ENCODE measurements at places on chromosomes 2 and 18.
A peak's percentile ranks its signal among the peaks of the same experiment; 100 is the strongest.

DNA sequence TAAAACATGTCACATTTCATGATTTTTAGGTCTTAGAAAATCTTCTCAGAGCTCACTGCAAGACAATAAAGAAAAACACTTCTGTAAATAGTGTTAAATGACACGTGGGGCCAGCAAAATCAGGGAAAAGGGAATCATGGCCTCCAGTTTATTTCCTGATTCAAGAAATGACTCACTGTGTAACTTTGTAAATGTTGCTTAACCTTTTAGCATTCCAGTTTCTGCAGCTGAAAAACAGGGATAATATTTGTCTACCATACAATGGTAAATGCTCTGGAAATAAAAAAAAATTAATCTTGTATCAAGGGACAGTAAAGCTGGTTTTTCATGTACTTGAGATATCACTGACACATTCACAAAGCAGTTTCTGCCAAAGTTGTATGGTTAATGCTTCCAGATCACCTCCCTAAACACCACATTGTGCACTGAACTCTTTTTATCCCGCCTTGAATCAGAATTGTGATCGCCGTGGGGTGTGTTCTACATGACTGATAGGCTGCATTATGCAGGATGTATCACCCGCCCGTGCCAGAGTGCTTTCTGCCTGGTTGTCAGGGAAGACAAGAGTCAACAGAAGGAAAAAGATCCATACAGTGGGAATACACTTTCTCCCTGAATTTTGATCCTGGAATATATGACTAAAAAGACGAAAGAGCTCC lies 238.8 kb downstream of the IKZF2 start:
- DNase-seq, result no peak

DNA sequence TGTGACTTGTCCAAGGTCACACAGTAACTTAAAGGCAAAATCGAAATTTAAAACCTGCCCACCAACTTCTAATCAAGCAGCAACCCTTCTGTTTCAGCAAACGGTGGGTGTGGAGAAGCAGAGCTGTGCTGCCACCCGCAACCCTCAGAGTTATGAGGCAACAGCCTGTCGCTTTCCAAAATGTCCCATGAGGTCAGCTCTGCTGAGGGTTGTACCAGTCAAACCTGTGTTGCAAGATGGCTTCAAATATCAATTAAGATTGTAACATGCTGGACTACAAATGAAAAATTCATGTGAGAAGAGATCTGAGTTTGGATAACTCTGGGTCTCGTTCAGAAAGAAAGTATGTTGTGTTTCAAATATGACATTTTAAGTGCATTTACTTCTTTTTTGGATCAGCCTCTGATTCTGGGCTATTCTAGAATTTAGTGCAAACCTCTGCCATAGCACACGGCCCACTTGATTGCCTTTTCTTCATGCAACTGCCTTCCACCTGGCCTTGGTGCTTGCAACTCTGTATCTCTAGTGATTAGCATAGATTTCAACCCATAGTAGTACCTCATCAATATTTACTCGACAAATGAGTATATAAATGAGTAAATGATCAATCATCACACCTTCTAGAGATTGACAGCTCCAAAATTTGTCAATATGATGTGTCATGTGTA lies 69.3 kb downstream of the TIMM21 start:
- no peak for DNase-seq

- DNase-seq, result no peak
Measured at GRCh38 chr2:88554189-88554588, 73.1 kb downstream of the EIF2AK3 start.

GRCh38 chr18:25189391-25190185 lies 162.4 kb downstream of the ZNF521 start:
- no peak for DNase-seq

DNA sequence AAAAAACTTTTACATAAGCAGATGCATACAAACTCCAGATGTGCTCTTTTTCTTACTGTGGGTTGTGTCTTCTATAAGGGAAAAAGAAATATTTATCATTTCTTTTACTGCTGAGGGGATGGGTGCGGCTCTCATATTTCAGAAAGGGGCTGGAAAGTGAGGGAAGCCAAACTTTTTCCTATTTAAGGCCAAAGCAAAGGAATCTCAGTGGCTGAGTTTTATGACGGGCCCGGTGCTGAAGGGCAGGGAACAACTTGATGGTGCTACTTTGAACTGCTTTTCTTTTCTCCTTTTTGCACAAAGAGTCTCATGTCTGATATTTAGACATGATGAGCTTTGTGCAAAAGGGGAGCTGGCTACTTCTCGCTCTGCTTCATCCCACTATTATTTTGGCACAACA lies at the start of gene COL3A1:
Gene COL3A1 (plus strand): TSS at position 210 of the 400 bp plus-strand sequence. CDS start 117 bp downstream, at position 327.
- no peak for DNase-seq

- no peak for DNase-seq
Measured at GRCh38 chr2:66581339-66582103, 146.6 kb downstream of the MEIS1 start.

GRCh38 chr2:74474899-74475298 lies 2.4 kb upstream of the MRPL53 start:
- DNase-seq, result no peak

DNA sequence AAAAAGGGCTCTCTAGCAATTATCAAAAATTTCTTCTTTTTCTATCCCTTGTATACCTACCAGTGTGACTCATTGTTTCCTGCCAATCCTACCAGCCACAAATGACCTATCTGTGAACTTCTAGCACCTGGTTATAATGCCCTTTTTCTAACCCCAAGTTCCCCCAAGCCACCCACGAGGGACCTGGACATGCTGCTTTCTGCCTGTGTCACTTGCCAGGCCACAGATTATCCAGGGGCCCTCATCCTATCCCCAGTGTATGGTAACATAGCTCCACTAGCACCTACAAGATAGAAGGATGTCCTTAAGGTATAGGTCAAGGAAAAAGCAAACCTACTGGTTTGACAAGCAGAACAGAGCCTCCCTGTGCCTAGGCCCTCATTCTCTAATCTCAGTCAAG lies 26.8 kb downstream of the AAK1 start:
- no peak for DNase-seq

DNA sequence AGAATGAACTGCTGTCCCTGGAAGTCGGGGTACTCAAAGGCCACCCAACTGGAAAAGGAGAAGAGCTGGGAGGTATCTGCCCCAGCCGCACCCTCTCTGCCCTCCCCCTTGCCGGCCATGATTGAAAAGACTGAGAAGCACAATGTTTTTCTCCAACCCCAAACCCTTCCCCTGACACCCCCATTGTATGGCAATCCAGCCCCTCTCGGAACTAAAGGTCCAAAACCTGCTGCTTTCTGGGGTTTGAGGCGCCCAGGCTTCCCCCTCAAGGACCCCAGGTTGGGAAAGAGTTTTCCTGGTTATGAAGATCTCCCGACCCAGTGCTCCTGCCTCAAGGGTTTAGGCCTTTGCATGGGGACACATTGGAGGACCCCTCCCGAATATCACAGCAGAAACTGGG lies 1.0 kb downstream of the CRYBA2 start:
- DNase-seq, result no peak

DNA sequence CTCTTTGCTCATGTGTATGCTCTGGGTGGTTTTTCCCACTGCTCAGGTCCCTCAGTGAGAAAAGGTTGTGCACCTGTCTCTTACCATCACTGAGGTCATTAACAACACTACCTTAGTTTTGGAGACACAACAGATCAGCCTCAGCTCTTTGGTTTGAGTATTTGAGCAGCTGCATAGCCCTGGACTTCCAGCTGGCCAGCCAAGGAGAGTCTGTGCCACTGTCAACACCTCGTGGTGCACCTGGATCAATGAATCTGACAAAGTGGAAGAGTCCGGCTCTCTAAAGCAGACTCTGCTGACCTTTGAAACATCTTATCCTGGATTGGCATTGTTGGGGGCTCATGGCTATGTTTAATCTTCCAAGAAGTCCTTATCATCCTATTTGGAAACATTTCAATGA lies 30.0 kb downstream of the SERPINB8 start:
- no peak for DNase-seq

GRCh38 chr2:164187121-164187520 lies 434.2 kb downstream of the GRB14 start:
- DNase-seq, result no peak

- DNase-seq, result no peak
Measured at GRCh38 chr2:218026676-218027425, 24.1 kb upstream of the TNS1 start.

DNA sequence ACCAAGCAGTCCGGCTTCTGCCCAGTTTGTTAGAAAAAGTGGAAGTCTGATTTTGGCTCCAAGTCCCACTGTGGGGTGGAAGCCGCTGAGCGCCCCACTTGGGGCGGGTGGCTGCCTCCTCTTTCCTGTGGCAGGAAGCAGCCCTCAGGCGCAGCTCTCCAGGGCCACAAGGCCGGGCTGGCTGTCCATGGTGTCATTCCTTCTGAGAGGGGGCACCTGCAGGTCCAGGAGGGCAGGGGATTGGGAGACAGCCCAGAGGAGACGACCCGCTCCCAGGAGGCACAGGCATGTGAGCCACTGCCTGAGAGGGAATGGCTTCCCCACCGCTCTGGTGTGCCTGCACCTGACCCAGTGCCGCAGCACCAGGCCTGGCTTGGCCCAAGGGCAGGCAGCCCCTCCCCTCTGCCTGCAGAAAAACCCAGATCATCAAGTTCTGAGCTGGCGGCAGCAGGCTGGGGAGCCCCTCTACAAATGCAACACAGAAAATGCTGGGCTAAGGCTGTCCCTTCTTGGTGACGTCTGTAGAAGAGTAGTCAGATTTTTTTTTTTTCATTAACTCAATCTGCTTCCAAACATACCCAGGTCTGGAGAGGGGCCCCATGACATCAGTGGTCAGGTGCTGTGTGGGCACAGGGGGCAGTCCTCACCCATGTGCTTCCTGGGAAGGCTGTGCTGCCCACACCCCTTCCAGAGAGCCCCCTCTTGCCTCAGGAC lies 38.4 kb downstream of the HS6ST1 start:
- no peak for DNase-seq

GRCh38 chr18:40810372-40810771 lies 1144.7 kb upstream of the PIK3C3 start:
- no peak for DNase-seq

GRCh38 chr2:8408560-8409460 lies 273.0 kb upstream of the ID2 start:
- peak; percentile 9 for DNase-seq

DNA sequence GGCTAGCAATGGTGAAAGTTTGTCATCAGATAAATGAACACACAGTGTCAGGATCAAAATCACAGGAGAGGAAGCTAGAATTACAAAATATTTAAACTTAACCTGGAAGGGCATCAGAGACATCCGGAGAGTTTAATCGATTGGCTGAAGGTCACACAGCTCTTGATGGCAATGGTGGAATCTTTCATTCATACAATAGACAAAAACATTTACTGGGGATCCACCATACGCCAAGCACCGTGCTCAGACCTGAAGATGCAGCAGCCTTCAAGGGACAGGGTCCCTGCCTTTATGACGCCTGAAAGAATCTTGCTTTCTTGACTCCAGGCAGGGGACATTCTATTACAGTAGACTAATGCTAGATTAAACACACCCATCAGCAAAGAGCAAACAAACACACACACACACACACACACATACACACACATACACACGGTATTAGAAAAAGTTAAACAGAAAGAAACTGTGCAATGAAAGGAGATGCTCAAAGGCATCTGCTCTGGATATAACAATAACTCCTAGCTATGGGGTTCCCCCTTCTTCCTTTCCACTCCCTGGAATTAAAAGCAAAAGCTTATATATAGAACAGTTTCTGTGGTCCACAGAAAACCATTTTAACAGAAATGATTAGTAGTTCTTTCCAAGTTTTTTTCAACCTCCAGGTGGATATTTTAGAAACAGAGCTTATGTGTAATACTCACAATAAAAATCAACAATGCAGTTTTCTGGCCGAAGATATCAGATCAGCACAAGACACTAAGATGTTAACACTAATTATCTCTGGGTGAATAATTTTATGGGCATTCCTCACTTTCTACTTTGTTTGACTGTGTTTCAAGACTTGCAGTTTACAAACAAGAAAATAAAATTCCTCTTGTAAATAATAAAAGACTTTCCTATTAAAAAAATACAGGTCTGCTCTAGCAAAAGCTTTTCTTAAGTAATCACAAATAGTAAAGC lies 151.7 kb downstream of the ANKRD44 start:
- DNase-seq, result no peak

DNA sequence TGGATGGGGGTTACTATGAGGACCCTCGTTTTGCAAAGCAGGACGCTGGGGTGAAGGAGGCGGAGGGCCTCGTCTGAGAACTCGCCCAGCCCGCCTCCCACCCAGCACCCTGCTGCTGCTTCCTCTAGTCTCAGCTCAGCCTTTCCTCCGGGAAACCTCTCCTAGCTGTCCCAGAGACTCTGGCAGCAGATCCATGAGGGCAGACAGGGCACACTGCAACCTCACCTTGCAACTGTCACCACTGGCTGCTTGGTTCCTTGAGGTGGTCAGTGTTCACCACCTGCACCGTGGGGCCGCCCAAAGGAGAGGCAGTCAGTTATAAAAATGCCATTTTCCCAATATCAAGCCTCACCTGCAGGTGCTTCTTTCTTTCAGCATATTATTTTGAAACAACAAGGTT lies 45.6 kb downstream of the PARD6G start:
- DNase-seq, result no peak

DNA sequence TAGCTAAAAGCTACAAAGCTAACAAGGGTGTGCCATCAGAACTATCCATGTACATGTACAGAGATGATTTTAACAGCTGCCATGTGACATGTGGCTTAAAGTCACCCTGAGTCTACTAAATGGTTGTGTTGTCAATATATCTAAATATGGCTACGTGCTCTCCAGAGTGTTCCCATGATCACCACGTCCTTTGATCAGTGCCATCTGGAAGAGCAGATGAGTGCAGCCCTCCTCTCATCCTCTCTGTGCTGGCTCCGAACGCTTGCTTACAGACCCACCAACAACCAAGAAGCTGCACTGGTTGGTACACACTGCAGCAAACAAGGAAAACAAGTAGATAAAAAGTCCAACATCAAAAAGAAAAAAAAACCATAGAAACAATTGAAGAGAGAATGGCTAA lies 88.6 kb upstream of the NARS1 start:
- no peak for DNase-seq

DNA sequence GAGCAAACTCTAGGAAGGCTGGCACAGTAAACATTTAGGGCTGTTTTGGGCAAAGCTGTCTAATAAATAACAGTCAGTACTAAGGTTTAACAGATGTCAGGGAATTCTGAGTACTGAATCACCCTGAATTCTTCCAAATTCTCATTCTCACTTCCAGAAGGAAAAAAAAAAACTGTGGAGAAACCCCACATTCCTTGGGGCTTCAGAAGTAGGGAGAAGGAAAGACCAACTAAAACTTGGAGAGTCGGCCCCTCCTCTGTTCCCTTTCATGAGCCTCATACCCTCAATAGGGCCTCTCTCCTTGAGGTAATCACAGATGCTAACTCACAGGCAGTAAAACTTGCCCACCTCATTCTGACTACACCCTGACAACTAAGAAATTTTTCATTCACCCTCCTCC lies 62.1 kb downstream of the CCDC148 start:
- no peak for DNase-seq

- DNase-seq, result no peak
Measured at GRCh38 chr2:157170299-157170698, 87.2 kb upstream of the GALNT5 start.

- DNase-seq, result no peak
Measured at GRCh38 chr2:74291218-74291544, 52.0 kb downstream of the SLC4A5 start.

- no peak for DNase-seq
Measured at GRCh38 chr2:147110962-147111361, 733.9 kb upstream of the ACVR2A start.

GRCh38 chr2:172339371-172340010 lies 87.9 kb upstream of the ITGA6 start:
- DNase-seq, result no peak
